CD8-positive, alpha-beta memory T cell (primary cell): ENCODE measurements at places on chromosomes 6 and 20. TPM values are rescaled to one million over a fixed set of nuclear protein-coding genes. Genes with fewer than 3 reads are reported as not detected.

DNA sequence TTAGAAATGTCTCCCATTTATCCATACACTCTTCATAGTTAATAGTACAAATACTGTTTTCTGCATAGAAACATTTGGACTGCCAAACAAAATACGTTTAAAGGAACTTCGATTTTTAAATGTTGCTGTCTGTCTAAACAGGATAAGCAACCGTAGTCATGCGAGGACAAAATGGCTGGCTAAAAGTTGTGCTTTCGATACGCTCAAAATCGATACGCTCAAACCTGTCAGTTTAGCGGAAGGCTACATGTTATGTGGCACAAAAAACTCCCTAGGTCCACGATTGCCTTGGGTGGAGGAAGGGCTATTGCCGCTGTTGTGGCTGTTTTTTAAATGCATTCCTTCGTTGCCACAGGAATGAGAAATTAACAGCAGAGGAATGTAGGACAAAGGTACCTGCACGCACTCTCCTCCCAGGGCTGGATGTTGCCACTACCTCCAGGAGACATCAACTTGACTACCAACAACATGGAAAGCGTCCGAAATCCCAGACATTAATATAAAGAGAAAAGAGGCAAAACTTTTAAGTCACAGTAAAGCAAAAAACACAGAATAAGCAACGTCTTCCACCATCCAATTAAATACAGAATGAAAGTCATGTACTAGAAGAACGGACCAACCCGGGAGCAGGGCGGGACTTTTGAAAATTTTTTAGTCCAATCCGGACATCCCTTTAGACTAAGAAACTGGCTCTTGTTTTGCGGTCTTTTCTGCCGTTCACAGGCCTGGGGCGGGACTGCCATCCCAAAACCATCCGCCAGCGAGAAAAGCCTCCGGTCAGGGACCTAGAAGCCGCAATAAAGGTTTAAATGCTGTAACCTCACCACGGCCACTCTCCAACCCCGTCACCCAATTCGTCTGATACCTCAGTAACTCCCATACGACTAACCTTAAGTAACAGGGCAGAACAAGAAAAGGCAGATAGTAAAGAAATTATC, 32.2 kb upstream of the HFE start:
- H3K4me1 ChIP-seq = peaks cover 9% of the 10 kb centered on the region
- H3K4me3 ChIP-seq = peak overlapping the region; percentile 92
- H3K27ac ChIP-seq = peak overlapping the region; percentile 96

DNA sequence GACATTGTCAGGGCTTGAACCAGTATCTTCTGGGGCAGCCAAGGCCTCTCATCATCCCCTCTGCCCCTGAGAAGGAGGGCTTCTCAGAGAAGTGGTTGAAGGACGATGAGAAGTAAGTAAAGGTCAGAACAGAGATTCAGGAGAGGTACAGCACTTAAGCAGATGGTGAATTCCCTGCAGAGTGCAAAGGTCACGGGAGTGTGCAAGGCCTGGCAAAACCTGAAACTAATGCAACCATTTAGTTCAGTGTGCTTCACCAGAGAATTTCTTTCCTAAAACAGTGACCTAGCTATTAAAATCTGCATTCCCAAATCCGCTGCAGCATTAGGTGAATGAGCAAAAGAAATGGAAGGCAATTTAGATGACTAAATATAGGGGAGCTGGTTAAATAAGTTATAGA, 58.4 kb downstream of the TRERF1 start:
- no peaks in the 10 kb centered on the region for H3K36me3 ChIP-seq
- peaks cover 86% of the 10 kb centered on the region for H3K4me1 ChIP-seq
- no peak overlapping the region for H3K4me3 ChIP-seq
- no peaks in the 10 kb centered on the region for H3K27me3 ChIP-seq
- no peak overlapping the region for H3K27ac ChIP-seq
- no peak for DNase-seq

GRCh38 chr6:36852481-36853147, 13.4 kb upstream of the CPNE5 start:
- no peaks in the 10 kb centered on the region for H3K4me1 ChIP-seq
- H3K27me3 ChIP-seq = no peaks in the 10 kb centered on the region
- H3K36me3 ChIP-seq = peaks cover 14% of the 10 kb centered on the region
- H3K27ac ChIP-seq = no peak overlapping the region

DNA sequence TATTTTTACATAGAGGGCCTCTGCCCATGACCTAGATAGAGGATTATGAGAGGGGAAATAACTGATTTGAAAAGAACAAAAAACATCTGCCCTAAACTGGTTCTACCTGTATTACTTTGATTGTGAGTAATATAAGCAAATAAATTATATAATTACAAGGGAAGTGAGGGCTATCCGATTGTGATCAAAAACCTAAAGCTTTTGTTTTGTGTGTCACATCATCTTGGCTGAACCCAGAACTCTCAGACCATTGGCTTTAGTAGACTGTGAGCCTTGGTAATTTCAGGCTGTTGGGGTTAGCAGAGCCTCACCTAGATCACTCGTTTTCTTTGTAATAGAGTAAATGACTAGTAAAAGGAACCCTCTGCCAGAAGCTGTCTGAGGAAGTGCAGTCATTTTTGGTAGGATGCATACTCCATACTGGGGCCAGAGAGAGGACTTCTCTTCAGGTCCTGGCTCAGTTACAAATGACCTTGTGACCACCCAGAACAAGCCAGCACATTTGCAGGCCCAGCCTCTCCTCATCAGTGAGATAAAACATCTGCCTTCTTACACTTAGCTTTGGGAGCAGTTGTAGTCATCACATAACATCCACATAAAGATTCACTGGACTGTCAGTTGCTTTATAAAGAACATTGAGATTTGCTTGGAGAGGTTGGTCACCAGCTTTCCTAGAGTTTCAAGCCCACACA, 13.5 kb downstream of the STK35 start:
- H3K27me3 ChIP-seq = no peaks in the 10 kb centered on the region
- H3K36me3 ChIP-seq = peaks cover 13% of the 10 kb centered on the region
- H3K4me1 ChIP-seq = peaks cover 62% of the 10 kb centered on the region
- no peak overlapping the region for H3K27ac ChIP-seq

- H3K4me1 ChIP-seq = no peaks in the 10 kb centered on the region
- no peaks in the 10 kb centered on the region for H3K27me3 ChIP-seq
- no peak overlapping the region for H3K4me3 ChIP-seq
- no peaks in the 10 kb centered on the region for H3K36me3 ChIP-seq
Observed at GRCh38 chr20:19588732-19589131, 169.3 kb upstream of the RIN2 start.

- H3K27me3 ChIP-seq = no peaks in the 10 kb centered on the region
- no peaks in the 10 kb centered on the region for H3K4me1 ChIP-seq
- no peak overlapping the region for H3K27ac ChIP-seq
- DNase-seq = no peak
Observed at GRCh38 chr20:32224463-32224862, 16.8 kb downstream of the POFUT1 start.

DNA sequence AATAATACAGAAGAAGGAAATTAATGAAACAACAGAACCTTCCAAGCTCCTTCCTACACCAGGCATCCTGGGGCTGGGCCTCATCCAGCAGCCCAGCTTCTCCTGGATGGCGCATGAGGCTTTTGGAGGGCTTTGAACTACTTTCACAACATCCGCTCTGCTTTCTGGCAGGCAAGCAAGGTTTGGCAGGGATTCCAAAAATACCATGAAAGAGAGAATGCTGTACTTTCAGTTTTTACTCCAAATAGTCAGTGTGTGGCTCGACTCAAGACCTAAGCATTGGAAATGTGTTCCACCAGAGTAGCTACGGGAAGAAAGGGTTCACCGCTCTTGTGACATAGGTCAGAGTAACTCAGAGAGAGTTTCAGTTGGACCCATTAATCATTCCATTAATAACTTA, 125.4 kb downstream of the OPRM1 start:
- H3K27ac ChIP-seq = no peak overlapping the region
- peaks cover 22% of the 10 kb centered on the region for H3K4me1 ChIP-seq
- peaks cover 15% of the 10 kb centered on the region for H3K36me3 ChIP-seq
- H3K4me3 ChIP-seq = no peak overlapping the region
- H3K27me3 ChIP-seq = no peaks in the 10 kb centered on the region

DNA sequence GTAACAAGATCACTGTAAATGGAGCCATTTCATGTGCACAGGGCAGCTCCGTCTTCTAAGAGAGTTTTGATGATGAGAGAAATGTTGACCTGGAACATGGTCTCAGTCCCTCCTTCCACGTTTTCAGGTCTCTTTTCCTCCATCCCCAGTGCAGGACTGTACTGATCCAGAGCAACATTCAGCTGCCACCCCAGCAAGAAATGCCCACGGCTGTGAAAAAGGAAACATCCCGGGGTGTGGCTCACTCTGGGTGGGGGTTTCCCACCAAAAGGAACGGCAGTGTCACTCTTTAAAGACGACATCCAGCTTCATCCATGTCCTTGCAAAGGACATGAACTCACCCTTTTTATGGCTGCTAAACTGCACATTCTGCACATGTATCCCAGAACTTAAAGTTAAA, 92.6 kb downstream of the ERMARD start:
- no peaks in the 10 kb centered on the region for H3K4me1 ChIP-seq
- no peak for DNase-seq
- no peaks in the 10 kb centered on the region for H3K36me3 ChIP-seq
- H3K27ac ChIP-seq = no peak overlapping the region
- no peak overlapping the region for H3K4me3 ChIP-seq

DNA sequence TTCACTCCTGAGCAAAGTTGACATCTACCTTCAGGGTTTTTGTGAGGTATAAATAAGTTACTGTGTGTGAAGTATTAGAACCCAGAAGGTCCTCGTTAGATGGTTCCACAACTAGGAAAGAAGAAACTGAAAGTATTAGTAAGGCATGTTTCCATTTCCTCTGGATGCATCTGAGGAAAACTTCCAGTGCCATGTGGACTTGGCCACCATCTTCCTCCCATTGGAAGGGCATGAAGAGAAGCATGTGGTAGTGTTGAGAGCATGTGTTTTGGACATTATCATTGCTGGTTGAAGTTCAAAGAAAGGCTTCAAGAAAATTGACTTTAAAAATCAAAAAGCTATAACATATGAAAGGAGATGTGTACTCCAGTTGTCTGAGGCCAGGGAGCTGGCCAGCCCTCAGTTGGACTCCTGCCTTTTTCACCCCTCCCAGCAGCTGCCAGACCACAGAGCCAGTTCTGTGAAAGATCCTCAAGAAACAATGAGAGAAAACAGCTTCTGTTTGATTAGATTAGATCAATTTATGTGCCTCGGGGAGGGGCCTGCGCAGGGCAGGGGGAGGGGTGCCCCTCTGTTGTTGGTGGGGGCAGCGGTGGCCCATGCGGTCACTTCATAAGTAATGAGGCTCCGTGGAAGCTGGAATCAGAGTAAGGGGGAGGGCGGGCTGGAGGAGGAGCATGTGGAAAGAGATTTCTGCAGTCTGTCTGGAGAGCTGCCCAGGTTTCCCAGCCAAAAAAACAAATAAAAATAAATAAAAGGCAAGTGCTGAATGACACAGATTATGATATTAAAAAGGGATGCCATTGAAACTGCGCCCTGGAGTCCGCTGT, 154.0 kb downstream of the JARID2 start:
- DNase-seq = no peak
- peaks cover 72% of the 10 kb centered on the region for H3K4me1 ChIP-seq
- H3K27me3 ChIP-seq = no peaks in the 10 kb centered on the region
- no peak overlapping the region for H3K27ac ChIP-seq

DNA sequence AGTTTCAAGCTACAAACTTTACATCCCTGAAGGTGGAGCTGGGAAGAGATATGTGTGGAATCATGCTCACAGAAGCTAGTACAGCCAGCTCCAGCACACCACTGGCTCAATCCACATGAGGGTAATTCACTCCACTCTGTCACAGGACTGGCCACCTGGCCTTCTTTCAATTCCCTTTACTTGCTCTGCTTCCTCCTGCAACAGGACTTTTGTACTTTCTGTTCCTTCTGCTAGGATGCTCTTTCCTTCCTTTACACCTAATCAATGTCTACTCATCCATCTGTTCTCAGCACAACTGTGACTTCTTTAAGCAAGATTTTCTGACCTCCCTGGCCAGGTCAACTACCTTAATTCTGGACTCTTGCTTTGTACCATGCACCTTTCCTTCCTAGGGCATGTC, 39.4 kb upstream of the MYB start:
- no peaks in the 10 kb centered on the region for H3K36me3 ChIP-seq
- no peaks in the 10 kb centered on the region for H3K27me3 ChIP-seq
- no peak overlapping the region for H3K27ac ChIP-seq
- H3K4me3 ChIP-seq = no peak overlapping the region

DNA sequence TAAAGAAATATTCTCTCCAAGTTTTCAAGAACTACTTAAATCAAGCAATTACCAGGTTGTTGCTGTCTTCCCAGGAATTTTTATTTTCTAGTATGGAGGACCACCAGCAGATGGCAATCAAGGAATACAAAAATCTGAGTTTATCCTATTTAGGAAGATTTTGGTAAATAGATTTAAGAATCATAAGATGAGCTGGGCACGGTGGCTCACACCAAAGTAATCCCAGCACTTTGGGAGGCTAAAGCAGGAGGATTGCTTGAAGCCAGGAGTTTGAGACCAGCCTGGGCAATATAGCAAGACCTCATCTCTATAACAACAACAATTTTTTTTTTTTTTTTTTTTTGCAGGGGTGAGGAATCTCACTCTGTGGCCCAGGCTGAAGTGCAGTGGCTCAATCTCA, 19.3 kb upstream of the SEC63 start:
- no peaks in the 10 kb centered on the region for H3K4me1 ChIP-seq
- H3K4me3 ChIP-seq = no peak overlapping the region
- H3K27ac ChIP-seq = no peak overlapping the region
- H3K27me3 ChIP-seq = peaks cover 3% of the 10 kb centered on the region
- no peaks in the 10 kb centered on the region for H3K36me3 ChIP-seq

DNA sequence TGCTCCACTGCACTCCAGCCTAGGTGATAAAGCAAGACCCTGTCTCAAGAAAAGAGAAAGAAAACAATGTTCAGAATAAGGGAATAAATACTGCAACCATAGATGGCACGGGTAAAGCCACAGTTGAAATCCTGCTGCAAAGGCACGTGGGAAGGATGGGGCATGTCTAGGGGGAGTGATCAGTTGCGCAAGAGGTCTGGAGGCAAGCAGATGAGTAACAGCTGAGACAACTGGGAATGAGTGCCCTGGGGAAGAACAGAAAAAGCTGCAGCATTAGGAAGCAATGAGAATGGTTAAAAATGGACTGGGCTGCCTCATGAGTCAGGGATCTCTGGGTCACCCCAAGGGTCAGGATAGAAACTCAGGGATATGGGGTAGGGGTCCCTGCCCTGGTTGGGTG, 96.3 kb downstream of the GMPR start:
- DNase-seq = no peak
- H3K27me3 ChIP-seq = no peaks in the 10 kb centered on the region
- H3K36me3 ChIP-seq = no peaks in the 10 kb centered on the region
- H3K4me3 ChIP-seq = no peak overlapping the region
- no peak overlapping the region for H3K27ac ChIP-seq
- H3K4me1 ChIP-seq = peaks cover 13% of the 10 kb centered on the region

Gene BPIFB2
- not detected for total RNA-seq

Gene LY6G6D
- not detected for total RNA-seq

Gene GRIK2
- total RNA-seq = not detected

Gene HUS1B
- total RNA-seq = 1.1 TPM

Gene CPXM1
- 0.46 TPM for total RNA-seq
